NCI-H2081 (cell line): ENCODE measurements at places on chromosomes 16 and 17.

- DNase-seq, result no peak
Measured at GRCh38 chr17:3035256-3035967, 28.0 kb downstream of the OR1D5 start.

GRCh38 chr17:40813804-40814203, 8.6 kb downstream of the KRT10 start:
- no peak for DNase-seq

DNA sequence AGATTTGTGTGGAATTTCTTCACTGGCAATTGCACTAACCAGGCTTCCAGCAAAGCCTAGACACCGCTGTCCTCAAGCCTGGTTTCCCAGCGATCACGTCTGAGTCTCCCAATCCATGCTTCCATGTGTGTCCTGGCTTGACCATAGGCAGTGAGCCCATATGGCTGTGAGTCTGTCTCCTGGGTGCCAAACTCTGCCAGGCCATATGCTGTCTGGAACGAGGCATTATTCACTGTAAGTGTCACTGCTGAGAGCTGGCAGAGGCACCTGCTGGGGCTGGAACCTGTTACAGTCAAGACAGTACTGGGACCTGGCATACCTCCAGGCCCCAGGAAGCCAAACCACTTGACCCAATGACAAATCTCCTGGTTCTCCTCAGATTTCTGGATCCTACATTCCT, 60.4 kb downstream of the HS3ST2 start:
- no peak for DNase-seq

DNA sequence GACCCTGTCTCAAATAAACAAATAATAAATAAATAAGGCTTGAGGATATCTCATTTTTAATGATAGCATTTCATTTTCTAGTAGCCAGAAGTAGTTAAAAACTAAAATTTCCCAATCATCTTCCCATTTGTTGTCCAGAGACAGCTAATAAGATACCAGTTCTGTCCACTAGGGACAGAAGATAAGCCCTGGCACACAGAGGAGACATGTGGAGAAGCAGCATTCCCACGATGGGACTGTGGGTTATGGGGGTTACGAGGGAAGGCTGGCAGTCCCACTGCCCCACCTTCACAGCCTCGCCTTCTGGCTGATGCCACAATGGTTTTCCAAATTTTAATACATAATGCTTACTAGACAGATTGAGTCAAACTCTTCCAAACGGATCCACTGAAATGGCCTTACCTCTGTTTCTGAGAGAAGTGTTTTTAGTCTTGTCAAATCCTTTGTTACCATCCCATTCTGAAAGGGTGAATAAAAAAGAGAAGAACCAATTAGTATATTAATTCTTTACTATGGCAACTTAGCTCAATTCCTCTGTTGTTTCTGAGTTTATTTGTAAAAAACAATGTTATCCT, 44.2 kb downstream of the HELZ start:
- no peak for DNase-seq

DNA sequence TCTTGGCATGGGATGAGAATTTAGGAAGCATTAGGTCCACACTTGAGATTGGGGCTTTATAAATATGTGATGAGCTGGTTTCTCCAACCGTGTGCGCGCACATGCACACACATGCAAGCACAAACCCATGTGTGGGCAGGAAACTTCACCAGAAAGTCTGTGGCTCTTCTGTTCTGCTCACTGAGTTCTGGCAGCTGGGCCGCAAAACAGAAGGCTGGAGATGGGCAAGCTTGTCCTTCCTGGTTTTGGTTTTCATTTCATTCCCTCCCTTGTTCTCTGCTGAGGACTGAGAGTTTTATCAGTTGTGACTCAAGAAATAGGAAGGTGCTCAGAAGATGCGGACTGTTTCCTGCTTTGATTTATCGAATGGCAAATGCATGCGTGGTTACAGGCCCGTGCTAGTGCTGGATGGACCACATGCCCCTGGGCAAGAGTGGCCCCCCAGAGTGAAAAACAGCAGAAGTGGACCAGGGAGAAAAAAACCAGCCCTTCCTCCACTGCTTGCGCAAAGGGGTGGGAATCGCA, 14.1 kb downstream of the MAP3K14 start:
- no peak for DNase-seq

- no peak for DNase-seq
Measured at GRCh38 chr17:3926860-3927627, 10.8 kb upstream of the P2RX1 start.

DNA sequence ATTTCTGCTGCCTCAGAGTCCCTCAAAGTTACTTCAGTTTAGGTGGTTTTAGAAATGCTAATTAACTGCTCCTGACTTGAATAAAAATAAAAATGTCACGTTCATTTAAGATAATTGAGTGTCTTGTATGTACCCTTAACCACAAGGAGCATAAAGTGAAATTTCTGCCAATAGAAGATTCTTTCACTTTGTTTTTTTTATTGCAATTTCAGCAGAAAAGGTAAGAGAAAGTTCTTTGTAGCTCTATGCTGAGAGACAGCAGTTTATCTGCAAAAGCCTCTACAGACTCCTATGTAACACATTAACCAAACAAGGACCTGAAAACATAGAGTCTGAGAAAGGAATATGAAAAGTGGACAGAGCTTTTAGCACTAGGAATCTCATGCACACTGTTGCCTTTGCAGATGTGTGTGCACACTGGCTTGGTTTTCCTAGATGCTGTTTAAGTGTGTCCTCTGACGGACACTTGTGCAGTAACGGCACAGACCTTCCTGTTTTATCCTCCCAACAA, 11.6 kb downstream of the ARHGAP44 start:
- no peak for DNase-seq

GRCh38 chr17:83123896-83124801, 44.7 kb downstream of the METRNL start:
- no peak for DNase-seq

GRCh38 chr17:78986649-78987328, 7.1 kb upstream of the LGALS3BP start:
- peak; percentile 44 for DNase-seq
